ENCODE measurements at places on chromosomes 13 and 19.

DNA sequence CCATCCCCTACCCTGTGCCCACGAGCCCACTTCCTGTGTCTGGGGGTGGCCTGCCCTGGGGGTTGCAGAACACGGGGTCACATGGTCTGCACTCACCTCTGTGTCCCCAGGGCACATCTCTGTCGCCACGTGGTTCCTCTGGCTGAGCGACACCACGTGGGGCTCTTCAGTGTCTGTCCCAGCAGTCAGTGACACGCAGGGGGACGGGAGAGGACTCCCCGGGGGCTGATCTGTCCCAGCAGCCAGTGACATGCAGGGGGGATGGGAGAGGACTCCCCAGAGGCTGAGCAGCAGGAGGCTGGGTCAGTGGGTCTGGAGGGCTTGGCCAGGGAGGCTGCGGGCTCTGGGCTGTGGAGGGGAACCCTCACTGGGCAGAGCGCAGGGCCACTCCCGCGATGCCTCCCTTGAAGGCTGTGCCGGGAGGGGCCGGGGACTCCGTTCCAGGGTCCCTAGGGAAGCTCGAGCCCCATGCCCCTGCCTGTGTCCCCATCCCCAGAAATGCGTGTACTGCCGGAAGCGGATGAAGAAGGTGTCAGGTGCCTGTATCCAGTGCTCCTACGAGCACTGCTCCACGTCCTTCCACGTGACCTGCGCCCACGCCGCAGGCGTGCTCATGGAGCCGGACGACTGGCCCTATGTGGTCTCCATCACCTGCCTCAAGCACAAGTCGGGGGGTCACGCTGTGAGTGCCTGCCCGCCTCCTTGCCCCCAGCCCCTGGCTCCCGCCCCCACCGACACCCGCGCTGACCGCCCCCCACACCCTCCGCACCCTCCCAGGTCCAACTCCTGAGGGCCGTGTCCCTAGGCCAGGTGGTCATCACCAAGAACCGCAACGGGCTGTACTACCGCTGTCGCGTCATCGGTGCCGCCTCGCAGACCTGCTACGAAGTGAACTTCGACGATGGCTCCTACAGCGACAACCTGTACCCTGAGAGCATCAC lies 174.8 kb downstream of the KDM4B start:
- no peak for DNase-seq

DNA sequence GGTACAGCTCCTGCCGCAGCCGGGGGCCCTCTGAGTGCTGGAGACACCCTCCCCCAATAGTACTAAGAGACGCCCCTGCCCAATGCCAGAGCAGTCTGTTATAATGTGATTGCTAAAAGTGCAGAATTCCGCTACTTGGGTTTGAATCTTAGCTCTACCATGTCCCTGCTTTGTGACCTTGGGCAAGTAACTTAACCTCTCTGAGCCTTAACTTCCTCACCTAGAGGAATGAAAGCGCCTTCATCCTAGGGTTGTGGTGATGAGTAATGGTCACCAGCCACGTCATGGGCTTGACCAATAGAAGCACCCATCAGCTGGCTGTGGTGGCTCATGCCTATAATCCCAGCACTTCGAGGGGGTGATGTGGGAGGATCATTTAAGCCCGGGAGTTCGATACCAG lies 6.5 kb downstream of the PLEKHG2 start:
- DNase-seq = no peak

- no peak for DNase-seq
Measured at GRCh38 chr13:105464249-105464648, 1071.2 kb downstream of the EFNB2 start.

GRCh38 chr19:5663904-5664303 lies 16.4 kb downstream of the MICOS13 start:
- DNase-seq = no peak

GRCh38 chr19:32676895-32677359 lies 1.3 kb downstream of the RGS9BP start:
- no peak for DNase-seq

DNA sequence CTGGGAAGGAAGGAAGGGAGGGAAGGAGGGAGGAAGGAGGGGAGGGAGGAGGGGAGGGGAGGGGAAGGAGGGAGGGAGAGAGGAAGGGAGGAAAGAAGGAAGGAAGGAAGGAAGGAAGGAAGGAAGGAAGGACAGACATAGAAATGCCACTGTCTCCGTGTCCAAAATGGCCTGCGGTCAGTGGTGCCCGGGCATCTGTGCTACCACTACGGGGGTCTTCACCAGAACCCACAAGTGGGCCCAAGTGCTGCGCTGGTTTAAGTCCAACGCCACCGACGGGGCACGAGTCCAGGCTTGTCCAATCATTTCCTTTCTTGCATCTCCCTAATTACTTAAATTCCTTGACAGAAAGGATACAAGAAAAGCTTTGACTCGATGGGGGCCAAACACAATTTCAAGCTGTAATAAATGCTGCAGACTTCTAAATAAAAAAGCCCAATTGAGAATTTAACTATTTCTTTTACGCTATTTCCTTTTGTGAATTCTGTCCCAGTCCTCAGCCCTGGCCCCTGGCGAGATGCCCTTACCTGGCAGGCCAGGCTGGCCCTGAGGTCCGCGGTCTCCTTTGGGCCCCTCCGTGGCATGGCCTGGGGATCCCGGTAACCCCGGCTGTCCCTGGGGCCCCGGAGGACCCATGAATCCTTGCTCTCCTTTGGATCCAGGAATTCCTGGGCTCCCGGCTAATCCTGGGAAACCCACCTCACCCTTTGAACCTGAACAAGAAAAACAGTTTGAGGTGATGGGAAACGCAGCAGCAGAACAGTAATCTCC lies 136.8 kb downstream of the COL4A1 start:
- DNase-seq = no peak

DNA sequence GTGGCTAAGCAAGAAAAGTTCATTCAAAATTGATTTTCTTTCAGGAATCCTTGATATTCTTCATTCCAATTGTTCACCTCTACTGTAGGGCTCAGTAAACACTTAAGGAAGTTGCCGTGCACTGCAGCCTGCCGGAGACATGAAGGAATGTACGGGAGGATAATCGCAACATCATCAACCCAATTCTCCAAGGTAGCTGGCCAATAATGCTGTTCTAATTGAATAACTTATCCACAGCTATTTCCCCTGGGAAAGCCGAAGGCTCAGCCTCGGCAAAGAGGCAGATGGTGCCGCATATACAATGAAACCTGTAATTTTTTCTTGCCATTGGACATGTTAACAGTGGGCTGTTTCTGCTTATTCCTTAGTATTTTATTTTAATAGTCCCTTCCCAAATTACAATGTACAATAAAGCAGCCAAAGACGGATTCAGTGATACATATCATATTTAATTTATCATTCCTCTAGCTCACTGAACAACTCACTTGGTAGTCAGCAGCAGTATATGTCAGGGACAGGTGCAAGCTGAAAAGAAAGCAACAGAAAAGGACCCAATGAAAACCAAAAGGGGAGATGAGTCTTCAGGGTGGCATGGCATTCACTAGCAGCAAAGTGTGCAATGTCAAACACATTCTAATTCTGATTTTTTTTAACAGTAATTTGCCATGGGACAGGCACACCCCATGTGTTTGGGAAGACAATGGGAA lies 420.5 kb upstream of the KLF12 start:
- no peak for DNase-seq

GRCh38 chr13:113049981-113050380 lies 55.6 kb upstream of the F7 start:
- no peak for DNase-seq

- no peak for DNase-seq
Measured at GRCh38 chr13:29710511-29710910, 115.0 kb upstream of the SLC7A1 start.

DNA sequence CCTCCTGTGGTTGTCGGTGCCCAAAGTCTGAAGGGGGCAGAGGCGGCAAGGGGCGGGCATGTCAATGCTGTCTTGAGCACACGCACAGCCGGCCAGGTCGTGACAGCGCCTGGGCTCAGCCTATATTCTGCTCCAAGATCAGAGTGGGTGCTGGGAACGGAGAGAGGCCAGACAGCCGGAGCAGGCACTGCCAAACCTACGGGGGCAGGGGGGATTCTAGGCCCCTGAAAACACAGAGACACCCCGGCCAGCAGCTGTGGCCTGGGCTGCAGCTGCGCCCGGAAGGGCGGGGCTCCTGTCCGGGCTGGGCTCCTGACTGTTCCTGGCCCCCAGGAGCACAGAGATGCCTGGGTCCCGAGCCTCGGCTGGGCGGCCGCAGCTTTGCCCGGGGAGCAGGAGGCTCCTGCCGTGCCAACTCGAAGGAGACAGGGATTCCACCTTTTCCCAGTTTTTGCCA lies 2662.9 kb upstream of the PCDH20 start:
- DNase-seq = no peak

GRCh38 chr13:31761951-31762350 lies 22.6 kb downstream of the RXFP2 start:
- no peak for DNase-seq

DNA sequence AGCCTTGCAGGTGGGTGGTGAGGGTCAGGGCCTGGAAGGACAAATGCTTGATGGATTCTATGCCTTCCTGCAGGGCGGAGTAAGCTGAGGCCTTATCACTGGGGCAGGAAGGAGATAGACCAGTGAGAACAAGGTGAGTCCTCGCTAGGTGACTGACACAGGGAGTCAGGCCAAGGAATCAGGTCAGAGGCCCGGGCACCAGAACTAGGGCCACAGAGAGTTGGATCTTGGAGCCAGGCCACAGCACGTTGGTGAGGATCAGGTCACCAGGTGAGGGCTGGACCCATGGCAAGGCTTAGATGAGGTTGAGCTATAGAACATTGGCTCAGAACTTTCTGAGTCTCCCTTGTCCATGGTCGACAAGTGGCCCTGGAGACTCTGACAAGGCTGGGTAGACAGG lies 328.2 kb downstream of the FOXO1 start:
- no peak for DNase-seq

DNA sequence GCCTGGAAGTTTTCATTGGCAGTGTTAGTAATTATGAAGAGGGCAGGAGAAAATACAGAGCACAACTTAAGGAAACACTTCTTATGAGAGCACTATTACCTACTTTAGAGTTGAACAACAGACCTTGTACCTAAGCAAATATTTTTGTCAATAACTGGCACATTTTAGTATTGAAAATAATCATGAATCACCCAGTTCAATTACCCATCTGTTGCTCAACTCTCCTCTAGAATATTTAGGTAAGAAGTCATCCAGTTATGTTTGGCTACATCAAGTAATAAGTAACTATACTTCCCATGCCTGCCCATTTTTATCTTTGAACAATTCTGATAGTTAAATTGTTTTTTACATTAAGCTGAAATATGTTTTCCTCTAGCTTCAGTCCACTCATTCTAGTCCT lies 893.4 kb downstream of the DIAPH3 start:
- DNase-seq = no peak

GRCh38 chr13:101916108-101916774 lies 463.8 kb downstream of the ITGBL1 start:
- no peak for DNase-seq

DNA sequence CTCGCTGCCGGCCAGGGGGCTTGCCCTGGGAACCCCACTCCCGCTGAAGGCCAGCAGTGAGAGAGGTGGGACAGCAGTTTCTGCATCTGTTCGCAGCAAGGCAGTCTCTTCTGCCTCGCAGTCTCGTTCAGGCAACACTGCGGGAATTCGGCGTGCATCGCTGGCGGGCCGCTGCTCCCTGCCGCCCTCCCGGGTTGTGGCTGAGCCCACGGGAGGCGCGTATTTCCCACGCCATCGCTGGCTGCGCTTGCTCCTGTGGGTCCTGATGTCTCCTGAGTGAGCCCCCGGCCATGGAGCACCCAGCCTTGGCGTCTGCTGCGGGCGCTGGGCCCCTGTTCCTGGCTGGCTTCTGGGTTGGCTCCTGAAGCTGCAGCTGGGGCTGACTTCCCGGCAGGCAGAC lies 227.9 kb downstream of the TEX29 start:
- no peak for DNase-seq

DNA sequence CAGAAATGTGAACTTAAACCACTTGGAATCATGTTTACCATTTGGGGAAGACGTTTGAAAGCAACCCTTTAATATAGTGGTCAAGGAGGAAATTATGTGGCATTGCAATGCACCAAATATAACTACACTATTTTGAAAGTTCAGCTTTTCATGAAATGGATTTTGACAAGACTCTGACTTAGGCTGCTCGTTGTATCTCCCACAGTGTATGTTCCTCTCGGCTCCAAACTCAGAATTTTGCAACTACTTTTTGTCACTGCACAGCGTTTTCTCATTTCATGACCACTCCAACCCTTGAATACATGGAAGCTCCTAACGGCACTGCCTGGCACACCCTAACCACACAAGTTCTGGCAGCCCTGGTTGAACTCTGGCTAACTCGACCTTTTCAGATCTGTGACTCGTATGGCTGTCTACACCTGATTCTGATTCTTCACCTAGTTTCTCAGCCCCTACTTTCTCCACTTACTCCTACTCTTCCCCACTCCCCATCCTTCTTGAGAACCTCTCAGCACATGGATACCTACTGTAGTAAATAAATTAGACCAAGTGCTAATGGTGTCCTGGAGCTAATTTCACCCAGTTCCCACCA lies 7.0 kb upstream of the POMP start:
- no peak for DNase-seq

GRCh38 chr13:111654531-111654930 lies 334.1 kb downstream of the TEX29 start:
- DNase-seq = no peak

DNA sequence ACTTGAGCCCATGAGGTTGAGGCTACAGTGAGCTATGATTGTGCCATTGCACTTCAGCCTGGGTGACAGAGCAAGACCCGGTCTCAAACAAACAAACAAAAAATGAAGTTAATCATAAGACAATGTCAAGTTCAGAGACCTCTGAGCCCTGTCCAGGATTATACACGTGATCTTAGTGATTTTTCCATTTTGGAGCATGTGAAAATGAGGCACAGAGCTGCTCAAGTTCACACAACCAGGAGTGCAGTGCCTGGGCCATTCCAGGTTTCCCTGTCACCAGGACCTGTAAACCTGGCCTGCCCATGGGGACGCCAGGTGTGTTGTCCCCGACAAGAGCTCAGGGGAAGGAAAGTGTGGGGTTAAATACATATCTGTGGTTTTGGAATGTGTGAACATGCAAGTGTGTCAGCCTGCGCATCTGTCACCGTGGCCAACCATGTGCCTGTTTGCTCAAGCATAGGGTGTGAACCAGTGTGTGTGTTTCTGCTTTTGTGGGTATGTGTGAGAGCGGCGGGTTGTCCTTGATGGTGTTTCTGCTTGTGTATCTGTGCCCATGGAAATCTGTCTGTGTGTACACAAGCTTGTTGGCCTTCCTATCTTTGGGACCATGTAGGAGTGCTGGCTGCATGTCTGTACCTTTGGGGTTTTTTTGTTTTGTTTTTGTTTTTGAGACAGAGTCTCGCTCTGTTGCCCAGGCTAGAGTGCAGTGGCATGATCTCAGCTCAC lies 1.5 kb upstream of the FXYD1 start:
- DNase-seq = no peak

DNA sequence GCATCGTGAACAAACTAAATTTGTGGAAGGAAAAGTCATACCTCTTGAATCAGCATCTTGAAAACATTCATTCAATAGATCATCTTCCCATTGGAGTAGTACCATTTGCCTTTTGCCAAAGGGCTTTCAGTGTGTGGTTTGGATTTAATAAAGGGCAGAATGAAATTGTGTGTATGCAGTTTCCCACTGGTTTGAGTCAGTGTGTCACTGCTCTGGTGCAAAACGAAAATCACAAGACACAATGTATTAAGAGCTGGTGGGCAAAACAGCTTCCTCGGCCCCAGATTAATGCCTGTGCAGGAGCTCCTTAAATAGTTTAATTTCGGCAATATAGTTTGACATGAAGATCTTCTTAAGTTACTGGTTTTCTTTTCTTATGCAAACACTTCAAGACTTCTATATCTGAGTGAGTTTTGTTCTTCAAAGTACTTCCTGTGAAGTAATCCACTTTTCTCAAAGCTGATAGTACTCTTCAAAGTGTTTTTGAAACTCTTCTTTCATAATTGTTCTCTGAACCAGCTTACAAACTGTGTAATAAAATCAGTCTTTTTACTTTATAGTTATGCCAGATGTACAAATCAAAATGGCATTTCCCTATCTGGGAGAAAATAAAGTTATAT lies 32.1 kb downstream of the RASL11A start:
- DNase-seq = no peak

All from activated CD4-positive, alpha-beta T cell treated with anti-CD3 and anti-CD28 coated beads, Interleukin-2, amount 50 U/mL, for 1 hour (primary cell).